ENCODE measurements at places on chromosomes 3 and 15. TPM values are rescaled to one million over a fixed set of nuclear protein-coding genes. Genes with fewer than 3 reads are reported as not detected.

AP3B2 gene
- 0.64 TPM for total RNA-seq

SLC22A13 gene
- not detected for total RNA-seq

MUC4 gene
- total RNA-seq = not detected

RAD54L2 gene
- 5.1 TPM for total RNA-seq

ERICH6 gene
- total RNA-seq = 0.07 TPM

SAMD7 gene
- not detected for total RNA-seq

SLC9C1 gene
- not detected for total RNA-seq

MUSTN1 gene
- not detected for total RNA-seq

LRRN1 gene
- total RNA-seq = not detected

HTR3C gene
- total RNA-seq = not detected

C15orf62 gene
- total RNA-seq = not detected

Measured in A549 treated with DMSO at 1 μM for 4 hours (cell line).